ENCODE measurements at places on chromosomes 3 and 15. TPM values are rescaled to one million over a fixed set of nuclear protein-coding genes. Genes with fewer than 3 reads are reported as not detected.

Gene PDE8A
- total RNA-seq: 21.2 TPM

Gene OSTN
- not detected for total RNA-seq

Gene TYRO3
- 3.1 TPM for total RNA-seq

GRCh38 chr3:138456961-138457862, 22.8 kb downstream of the ESYT3 start:
- DNase-seq: no peak

GRCh38 chr3:135752851-135753250, 212.7 kb upstream of the PPP2R3A start:
- DNase-seq: no peak

DNA sequence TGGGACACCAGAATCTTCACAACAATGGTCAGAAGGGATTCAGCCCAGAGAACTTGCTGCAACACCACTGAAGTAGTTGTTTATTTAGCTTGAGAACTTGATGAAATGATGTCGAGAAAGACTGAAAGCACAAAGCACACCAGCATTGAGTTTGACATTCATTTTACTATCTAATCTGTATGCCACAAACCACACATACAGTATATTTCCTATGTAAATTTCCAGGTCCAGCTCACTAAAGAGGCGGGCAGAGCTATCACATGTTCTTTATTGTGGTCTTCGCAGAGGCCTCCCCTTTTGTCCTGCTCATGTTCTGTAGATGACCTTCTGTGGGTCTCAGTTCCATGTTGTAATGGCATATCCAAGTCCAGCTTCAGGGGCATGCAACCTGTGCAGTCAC, 10.4 kb upstream of the FMN1 start:
- DNase-seq: no peak

Data from activated CD4-positive, alpha-beta memory T cell treated with anti-CD3 and anti-CD28 coated beads for 36 hours (primary cell).